ENCODE measurements at places on chromosomes 16 and 17.
A peak's percentile ranks its signal among the peaks of the same experiment; 100 is the strongest.

DNA sequence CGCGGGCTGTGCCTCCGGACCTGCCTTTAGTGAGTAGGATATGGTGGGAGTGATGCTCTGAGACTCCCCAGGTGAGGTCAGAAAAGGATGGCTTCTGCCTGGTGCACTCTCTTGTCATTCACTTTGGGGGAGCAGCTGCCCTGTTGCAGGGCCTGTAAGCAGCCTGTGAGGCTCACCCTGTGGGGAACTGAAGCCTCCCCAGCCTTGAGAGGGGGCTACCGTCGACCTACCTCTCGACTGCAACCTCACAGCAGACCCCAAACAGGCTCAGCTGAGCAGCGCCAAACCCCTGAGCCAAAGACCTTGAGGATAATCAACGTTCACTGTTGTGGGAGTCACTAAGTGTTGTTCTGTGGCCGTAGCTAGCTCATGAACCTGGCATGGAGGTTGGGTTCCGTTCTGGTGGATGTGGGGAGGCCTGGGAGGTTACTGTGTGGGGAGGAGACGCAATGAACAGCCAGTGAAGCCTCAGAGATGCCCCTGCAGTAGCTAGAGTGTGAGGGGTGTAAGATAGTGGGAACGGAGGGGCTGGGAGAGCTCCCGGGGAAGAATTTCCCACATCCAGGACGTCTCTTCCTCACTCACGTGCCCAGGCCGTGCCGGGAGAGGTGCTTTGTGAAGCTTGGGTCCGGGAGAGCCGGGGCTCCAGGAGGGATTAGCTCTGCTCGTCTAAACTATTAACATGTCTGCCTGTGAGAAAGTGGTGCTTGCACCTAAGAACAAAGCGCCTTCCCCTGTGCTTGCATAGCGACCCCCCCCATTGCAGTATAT, 38.8 kb downstream of the METRNL start:
- DNase-seq: no peak

DNA sequence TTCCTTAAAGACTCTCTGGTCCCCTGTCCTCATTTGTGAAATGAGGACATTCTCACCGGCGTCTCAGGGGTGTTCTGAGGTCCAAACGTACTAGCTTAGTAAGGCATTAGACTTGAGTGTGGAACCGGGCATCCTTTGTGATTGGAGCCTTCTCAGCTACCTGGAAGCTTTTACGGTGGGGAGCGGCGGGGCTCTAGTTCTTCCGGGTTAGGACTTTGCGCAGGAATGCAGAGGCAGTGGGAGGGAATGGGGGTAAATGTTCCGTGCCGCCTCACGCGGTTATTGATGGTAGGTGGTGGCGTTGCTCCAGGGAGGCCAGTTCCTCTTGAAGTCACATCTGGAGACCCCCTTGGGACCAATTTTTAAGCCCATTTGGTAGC, 113.6 kb downstream of the SNX29 start:
- no peak for DNase-seq

DNA sequence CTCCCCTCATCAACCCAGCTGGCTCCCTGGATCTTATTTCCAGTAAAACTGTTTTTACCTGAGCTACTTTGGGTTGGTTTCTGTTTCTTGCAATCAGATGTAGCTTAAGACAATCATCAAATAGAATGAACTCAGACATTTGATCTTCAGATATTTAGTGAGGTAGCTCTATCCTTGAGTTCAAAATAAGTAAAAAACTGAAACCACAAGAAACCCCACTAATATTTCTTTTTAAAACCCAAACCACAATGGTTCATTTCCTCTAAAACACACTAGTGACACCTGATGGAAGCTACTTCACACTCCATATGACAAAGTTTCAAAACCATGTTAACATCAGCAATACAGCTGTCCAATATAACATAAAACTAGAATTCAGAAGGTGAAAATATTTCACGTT, 37.8 kb downstream of the CACNG1 start:
- no peak for DNase-seq

GRCh38 chr16:61831351-61831917, 204.8 kb downstream of the CDH8 start:
- no peak for DNase-seq

GRCh38 chr16:24852281-24852721, 6.5 kb downstream of the SLC5A11 start:
- DNase-seq: no peak

DNA sequence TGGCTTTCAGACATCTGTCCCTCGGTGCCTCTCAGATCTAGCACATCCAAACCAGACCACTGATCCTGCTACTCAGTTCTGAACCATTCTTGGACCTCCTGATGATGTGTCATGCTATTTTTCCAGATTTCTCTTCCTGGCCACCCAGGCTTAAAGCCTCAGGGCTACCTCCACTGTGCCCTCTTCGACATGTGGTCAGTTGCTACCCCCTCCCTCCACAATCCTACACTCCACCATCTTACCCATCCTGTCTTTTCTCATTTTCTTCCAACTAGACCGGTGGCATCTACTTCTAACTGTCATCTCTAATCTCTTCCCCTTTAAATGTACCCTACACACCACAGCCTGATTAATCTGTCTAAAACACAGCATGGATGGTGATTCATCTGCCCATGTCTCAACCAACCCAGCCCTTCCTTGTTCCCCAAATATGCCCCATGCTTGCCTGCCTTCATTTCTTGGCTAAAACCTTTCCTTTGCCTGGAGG, 478.6 kb downstream of the SLC39A11 start:
- DNase-seq: no peak

DNA sequence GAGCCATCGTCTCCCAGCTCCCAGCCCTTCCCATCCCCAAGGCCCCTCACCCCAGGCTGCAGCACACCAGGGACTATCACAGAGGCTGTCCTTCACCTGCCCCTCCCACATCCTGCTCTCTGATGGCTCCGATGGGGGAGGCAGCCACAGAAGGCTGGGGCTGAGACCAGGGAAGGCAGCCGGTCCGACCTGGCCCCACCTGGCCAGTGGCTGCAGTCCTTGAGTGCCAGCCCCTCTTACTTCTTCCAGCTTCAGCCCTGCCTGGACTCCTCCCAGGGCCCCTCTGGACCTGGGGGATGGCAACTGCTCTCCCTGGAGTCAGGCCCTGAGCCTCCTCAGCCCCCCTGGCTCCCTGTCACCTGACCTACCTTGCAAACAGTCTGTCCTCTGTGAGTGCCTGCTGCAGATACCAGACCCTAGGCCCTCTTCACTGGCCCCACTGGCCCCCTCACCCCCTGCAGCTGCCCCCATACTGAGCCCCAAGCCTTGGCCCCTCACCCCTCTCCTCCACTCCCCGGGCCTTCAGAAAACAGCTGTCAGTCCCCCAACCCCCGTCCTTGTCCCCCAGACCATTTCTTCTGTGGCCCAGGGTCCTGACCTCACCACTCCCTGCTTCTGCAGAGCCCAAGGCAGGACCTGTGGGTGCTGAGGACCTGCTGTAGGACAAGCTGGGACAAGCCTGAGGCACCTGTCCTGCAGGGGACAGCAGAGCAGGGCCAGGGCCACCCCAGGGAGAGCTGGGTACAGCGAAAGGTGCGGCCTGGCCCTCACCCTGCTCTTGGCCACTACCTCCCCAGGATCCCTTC, 12.6 kb upstream of the SRRM2 start:
- no peak for DNase-seq

- DNase-seq: no peak
These were observed 14.3 kb upstream of the TMED6 start for GRCh38 chr16:69365901-69366300.

GRCh38 chr16:13479549-13479948, 440.4 kb upstream of the ERCC4 start:
- DNase-seq: no peak

GRCh38 chr16:71407731-71408130, 34.1 kb downstream of the TLE7 start:
- DNase-seq: no peak

DNA sequence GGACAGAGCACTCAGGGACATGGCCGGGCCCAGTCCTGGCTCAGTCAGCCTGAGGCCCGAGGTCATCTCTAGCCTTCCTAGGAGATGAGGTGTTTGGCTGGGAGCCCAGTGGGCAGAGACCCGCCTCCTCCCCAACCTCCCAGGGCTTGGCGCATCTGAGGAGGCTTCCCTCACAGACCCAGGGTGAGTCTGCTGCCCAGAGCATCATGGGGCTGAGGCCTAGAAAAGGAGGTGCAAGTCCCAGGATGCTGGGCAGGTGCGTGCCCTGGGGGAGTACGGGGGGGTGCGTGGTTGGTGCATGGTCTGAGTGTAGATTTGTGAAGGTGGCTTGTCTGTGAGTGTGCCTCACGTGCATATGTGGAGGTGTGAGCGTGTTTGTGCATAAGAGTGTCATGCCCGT, 4.7 kb downstream of the PDE6G start:
- no peak for DNase-seq

DNA sequence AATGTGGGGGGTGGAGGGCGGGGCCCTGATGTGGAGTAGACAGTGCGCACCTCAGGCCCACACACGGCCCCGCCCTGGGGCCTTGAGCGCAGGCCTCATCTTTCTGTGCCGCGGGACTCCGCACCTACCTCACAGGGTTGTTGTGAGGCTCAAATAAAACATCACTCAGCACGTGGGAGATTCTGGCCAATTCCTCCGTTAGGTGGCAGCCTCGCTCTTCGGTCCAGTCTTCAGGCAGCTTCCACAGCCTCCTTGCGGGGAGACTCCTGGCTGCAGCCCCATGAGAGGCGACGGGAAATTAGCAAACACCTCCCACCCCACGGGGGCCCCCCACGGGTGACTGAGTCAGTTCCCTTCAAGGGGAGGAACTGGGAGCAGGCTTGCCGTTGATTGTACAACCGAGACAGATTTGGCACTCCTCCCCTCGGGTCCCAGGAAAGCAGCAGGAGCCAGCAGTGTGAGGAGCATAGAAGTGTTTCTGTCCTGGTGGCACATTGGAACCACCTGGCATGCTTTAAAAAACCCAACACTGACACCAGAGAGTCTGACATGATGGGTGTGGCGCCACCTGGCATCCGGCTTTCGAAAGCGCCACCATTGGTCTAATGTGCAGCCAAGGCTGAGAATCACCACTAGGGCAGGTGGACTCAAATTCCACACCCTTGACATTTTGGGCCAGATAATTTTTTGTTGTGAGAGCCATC, 7.6 kb downstream of the MRM1 start:
- peak; percentile 31 for DNase-seq

GRCh38 chr17:66837885-66838665, 3.2 kb downstream of the CACNG5 start:
- DNase-seq: no peak

- no peak for DNase-seq
These were observed 27.5 kb upstream of the HLF start for GRCh38 chr17:55237268-55237667.

DNA sequence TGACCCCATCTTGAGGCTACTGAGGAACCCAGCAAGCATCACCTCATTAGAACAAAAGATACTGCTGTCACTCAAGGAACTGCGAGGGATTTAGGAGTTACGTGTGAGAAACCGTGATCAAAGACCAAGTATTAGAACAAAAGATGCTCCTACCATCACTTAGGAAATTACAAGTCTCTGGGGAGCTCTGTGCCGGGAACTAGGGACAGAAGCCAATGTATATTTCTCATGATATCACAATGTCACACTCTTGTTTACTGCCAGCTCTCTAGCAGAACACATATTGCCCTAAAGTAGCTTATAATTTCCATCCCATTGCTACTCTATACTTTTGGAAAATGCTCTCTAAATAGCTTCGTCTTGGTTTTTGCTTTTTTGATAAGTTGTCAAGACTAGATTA, 214.5 kb downstream of the HS3ST3A1 start:
- no peak for DNase-seq

Measured in HCT116 (cell line).